Left colon (tissue), 2 donors: ENCODE measurements at places on chromosomes 11 and 22. TPM values are rescaled to one million over a fixed set of nuclear protein-coding genes. Genes with fewer than 3 reads are reported as not detected.

DNA sequence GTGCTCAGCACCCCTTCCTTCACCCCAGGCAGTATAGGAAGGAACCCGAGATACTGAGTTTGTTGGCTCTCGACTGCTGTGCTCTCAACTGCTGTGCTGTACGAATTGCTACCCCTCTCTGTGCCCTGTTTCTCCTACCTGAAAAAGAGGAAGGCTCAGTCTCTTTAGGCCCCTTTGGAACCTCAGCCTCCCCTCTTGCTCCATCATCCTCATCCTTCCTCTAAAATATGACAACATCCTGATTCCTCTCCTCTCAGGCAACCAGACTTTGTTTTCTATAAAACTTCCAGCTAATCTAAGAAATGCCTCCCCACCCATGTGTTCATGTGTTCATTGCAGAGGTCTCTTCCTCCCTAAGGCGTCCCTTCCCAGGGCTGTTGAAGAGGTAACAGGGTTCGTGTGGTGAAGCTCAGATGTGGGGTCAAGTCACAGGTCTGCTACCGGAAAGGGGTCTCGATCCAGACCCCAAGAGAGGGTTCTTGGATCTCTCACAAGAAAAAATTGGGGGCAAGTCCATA lies 35.5 kb upstream of the CD82 start:
- DNase-seq = no peak

DNA sequence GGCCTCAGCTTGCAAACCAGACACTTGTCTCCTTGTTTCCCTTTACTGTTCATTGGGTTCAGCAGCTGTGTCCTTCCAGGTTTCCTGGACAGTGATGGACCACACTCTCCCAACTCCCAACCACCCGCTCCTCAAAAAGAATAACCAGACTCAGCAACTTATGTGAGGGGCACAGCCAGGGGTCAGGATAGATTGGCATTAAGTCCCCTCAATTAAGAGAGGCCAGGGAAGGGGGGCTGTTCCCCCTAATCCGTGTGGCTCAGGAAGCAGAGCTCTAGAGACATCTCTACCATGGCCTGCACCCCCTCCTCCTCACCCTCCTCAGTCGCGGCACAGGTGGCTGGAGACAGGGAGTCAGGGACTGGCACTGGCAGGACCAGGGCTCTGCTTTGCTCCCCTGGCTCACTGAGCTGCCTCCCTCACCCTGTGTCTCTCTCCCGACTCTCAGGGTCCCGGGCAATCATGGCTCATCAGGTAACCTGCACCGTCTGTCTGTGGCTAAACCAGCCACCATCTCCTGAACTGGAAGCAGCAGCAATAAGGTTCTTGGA lies 111.7 kb downstream of the ZNF280B start:
- no peak for DNase-seq

GRCh38 chr11:95074792-95075563 lies 8.3 kb downstream of the SRSF8 start:
- peak; percentile 87 for DNase-seq

GRCh38 chr11:31610544-31610943 lies 101.0 kb downstream of the ELP4 start:
- no peak for DNase-seq

- DNase-seq = no peak
Observed at GRCh38 chr11:115518983-115519628, 14.9 kb upstream of the CADM1 start.

DNA sequence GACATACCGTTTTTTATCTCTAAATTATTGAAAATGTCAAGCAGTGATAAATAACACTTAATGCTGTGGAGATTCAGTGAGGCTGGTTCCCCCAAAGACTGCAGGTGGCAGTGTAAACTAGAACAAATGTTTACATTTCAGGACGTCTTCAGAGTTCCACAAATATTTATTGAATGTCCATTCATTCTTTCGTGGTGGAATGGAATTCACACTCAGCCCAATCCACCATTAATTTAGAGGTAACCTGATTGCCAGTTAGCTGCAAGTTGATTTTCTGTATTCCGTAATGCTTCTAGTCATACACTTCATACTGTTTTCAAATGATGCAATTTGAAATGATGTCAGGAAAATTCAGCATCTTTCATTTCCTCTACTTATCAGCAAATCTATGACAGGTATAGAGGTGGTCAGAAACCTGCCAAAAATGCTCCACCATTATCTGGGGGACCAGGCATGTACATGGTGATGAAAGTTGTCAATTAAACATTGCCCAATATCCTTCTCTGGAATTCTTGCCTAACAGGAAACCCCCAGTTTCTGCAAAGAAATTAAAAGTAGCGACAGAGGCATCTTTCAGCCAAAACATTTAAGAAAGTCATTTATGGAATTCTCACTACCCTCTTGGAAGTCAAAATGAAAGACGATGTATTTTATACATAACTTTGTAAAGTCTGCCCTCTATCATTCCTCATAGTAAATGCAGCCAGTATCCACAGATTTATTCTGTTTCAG lies 94.3 kb upstream of the BMAL1 start:
- DNase-seq = no peak

DNA sequence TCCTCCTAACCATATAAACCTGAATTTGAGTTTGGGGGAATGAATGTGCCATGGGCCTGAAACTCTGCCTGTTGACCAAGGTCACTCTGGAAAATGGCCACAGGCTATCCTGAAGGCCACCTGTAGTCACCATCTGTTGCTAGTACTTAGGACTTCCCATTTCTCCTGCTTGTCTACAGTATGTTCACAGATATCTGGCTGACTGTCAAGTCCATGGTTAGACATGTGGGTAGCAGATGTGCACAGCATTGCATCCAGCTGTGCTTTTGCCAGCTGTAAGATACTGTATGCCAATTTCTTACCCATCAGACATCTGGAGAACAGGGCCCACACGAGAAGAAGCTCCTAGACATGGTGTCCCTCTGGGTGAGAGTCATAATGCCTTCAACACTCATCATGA lies 475.4 kb downstream of the INSC start:
- no peak for DNase-seq

- no peak for DNase-seq
Observed at GRCh38 chr11:81098471-81098870, 1635.2 kb downstream of the FAM181B start.

GRCh38 chr11:46631676-46632075 lies 14.3 kb downstream of the ATG13 start:
- DNase-seq = no peak

GRCh38 chr11:43547889-43548381 lies 132.6 kb upstream of the HSD17B12 start:
- no peak for DNase-seq

DNA sequence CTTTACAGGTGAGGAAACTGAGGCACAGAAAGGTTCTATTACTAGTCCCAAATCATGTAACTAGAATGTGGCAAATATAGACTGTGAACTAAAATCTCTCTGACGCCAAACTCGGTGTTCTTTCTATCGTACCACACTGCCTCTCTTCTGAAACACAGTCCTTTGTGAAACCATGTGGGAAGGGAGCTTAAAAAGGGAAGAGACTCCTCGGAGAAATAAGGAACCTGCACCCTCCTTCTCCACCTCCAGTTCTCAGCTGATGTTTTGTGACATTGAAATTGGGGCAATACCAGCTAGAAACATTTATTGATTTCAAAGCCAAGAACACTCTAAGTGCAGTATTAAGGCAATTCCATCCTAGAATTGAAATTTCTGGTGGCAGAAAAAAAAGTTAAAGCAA lies 76.4 kb upstream of the DRD2 start:
- DNase-seq = no peak

GRCh38 chr11:2271077-2271326 lies 614 bp upstream of the ASCL2 start:
- peak; percentile 44 for DNase-seq

DNA sequence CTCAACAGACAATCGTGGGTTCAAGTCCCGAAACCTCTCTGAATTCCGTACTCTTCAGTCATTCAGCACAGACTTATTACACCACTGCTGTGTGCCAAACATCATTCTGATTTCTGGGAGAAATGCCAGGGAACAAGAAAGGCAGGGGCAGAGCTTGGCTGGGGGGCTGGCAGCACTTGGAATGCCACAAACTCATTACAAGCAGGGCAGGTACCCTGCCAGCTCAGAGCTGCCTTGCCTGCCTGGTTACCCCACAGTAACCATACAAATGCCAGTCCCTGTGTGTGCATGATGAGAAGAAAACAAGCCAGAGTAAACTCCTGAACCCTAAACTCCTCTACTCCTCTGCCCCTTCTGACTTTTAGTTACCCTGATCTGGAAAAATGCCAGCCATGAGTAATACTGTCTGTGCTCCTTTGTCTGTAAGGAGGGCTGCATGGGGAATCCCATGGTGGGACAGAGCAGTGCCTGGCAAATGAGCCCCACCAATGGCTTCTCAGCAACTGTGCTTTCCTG lies 6.9 kb upstream of the RAD9A start:
- no peak for DNase-seq

DNA sequence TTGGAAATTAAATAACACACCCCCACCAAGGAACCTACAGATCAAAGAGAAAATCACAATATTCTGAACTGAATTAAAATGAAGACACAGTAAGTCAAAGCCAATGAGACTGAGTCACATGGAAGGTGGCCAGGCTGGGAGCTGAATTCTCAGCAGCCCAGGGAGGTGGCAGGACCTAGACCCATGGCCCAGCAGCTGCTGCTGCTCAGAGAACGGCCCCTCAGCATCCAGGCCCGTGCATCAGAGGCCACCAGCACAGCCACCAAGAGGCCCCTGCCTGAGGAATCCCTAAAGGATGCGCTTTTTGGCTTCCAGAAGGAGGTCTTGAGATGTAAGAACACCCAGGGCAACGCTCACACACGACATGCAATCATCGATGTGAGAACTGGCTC lies 35.0 kb downstream of the TBX1 start:
- no peak for DNase-seq

DNA sequence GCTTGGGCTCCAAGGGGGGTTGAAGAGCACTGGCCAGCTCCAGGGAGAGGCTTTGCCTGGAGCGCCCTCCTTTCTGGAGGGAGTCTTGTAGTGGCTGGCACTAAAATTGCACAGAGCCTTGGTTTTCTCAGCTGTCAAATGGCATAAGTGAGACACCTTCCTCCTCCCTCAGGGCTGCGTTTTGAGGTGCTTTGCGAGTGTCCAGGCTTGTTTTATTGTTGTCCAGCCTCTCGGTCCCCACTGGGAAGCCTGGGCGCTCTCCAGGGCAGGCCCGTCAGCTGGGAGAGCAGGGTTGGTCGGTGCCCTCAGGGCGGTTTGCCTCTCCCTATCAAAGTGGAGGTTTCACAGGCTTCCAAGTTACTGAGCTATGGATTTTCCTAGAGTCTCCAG lies 149.3 kb upstream of the B3GAT1 start:
- DNase-seq = no peak

TMEM121B gene
- 0.42 TPM for total RNA-seq

KRTAP5-11 gene
- not detected for total RNA-seq

TIMP3 gene
- total RNA-seq = 59.3 TPM
